Neuronal stem cell (in vitro differentiated cells): ENCODE measurements at places on chromosomes 7 and 10.

DNA sequence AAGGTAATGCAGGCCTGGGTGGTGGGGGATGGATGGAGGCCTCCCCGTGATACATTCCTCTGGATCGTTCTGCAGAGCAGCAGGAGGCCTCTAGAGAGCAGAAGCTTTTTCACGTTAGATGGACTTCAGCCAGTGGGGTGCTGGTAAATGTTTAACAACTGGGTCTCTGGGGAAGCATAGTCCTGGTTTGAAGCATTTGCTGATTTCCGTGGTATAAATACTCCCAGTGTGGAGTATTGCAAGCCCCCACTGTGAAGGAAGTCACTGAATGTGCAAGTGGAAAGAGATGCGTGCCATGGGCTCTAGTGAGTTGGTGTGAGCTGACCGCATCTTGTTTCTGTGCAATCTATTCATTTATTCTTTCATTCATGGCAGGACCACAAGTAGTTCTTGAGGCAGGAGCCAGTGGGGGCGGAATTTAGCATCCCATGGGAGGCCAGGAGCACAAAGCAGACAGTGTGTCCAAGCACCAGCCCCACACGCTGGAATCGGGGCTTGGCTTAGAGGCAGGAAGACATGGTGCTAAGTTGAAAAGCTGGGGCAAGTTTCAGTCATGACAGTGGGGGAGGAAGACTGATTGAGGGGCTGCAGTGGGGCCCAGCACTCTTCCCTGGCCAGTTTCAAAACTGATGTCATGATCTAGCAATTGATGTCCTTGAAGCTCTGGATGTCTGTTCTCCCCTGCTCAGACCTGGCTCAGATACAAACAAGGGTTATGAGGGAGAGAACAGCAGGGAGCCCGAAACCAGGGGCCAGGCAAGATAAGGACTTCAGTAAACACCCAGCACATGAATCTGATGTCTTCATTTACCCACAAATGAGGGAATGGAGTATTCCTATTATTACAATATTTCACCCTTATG lies 280.9 kb upstream of the LYZL1 start:
- no peak for DNase-seq

DNA sequence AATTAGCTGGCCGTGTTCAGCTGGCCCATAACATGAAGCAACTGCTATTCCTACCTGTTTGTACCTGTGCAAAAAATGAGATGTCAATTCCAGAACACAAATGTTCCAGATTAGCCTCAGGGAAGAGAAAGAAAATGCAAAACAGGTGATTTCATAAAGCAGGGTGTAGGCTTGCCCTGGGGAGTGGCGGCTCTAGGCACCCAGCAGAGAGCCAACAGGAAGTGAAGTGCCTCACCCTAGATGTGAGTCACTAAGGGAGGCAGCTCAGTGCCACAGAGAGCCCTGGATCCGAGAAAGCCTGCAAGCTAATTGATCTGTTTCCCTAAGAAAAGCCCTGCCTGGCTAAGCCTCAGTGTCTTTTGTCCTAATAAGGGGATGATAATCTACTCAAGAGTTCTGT lies 240.0 kb downstream of the ARHGAP21 start:
- peak; percentile 2 for DNase-seq

- no peak for DNase-seq
These were observed 49.3 kb downstream of the CLIP2 start for GRCh38 chr7:74338366-74339108.

GRCh38 chr10:767211-767610 lies 77.7 kb upstream of the DIP2C start:
- no peak for DNase-seq

DNA sequence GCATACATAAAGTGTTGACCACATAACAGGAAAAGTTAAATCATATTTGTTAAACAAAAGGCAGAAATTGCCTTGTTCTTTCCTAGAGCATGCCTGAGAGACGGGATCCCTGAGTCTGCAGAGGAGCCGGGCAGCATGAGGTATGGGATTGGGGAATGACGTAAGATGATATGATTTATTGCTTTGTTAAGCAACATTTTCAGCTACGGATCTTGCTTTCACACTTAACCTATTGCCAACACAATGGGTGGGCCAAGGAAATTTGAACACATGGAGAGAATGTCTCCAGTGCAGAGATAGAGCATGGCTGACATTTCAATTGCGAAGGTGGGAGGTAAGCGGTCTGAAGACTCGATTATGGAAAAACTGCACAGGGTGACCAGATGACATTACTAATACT lies 76.7 kb downstream of the EMX2 start:
- DNase-seq, result no peak

DNA sequence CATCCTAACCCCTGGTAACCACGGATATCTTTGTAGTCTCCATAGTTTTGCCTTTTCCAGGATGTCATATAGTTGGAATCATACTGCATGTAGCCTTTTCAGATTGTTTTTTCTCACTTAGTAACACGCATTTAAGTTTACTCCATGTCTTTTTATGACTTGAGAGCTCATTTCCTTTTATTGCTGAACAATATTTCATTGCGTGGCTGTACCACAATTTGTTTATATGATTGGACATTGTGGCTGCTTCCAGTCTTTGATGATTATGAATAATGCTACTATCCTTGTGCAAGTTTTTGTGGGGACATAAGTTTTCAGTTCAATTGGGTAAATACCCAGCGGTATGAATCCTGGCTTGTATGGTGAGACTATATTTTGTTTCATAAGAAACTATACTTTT lies 60.8 kb downstream of the AOAH start:
- no peak for DNase-seq

DNA sequence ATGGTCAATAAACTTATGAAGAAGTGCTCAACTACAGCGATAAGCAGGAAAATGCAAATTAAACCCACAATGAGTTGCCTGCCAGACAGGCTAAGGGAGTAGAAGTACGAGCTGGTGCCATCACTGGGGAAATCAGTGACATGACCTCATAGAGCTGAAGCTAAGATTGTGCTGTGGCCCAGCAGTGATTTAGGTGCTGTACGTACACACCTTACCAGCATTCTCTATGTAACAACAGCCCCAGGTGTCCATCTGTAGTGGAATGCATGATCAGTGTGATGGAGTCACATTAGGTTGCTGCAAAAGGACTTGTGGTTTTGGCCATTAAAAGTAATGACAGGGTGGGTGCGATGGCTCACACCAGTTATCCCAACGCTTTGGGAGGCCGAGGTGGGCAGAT lies 5.7 kb upstream of the TECPR1 start:
- no peak for DNase-seq
